ENCODE measurements at places on chromosomes 2 and 18.

DNA sequence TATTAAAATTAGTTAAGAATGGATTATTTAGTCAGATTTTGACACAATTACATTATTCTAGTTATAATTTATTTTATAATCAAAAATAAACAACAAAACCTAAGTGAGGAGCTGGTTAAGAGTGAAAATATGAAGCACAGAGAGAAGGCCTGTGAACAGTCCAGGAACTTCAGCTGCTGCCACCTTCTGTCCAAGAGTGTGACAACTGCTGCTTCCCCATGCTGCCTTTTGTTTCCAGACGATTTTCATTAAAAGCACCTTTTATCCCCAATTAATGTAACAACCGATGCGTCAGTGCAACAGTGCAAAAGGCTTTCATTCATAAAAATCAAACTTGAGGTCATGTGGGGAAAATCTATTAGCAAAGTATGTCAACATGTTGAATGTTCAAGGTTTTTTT lies 363.6 kb downstream of the CTNNA2 start:
- DNase-seq, result no peak

GRCh38 chr18:48354746-48355260 lies 54.4 kb downstream of the ZBTB7C start:
- DNase-seq, result peak; percentile 31

GRCh38 chr2:108382196-108382595 lies 4.4 kb downstream of the SULT1C4 start:
- no peak for DNase-seq

- no peak for DNase-seq
Measured at GRCh38 chr2:178531168-178531567, 50.9 kb downstream of the PLEKHA3 start.

- no peak for DNase-seq
Measured at GRCh38 chr18:22285361-22286140, 116.2 kb downstream of the GATA6 start.
